ENCODE measurements at places on chromosomes 5 and 9.

DNA sequence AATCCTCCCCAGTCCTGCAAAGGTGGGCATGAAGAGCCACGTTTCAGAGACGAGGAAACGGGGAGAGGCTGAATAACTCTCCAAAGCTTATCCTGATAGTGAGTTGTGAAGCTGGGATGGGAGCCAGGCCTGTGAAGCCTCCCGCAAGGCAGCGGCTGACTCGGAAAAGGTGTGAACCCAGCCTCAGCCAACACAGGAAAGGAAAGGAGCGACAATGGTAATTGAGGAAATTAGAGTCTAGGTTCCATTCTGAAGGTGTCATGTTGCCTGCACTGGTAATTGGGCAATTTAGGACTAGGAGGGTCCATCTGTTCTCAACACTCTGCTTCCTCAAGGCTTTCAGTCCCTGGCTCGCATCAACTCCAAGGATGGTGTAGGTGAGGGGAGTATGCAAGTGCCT is 83.4 kb downstream of the LIFR start:
- DNase-seq: no peak

DNA sequence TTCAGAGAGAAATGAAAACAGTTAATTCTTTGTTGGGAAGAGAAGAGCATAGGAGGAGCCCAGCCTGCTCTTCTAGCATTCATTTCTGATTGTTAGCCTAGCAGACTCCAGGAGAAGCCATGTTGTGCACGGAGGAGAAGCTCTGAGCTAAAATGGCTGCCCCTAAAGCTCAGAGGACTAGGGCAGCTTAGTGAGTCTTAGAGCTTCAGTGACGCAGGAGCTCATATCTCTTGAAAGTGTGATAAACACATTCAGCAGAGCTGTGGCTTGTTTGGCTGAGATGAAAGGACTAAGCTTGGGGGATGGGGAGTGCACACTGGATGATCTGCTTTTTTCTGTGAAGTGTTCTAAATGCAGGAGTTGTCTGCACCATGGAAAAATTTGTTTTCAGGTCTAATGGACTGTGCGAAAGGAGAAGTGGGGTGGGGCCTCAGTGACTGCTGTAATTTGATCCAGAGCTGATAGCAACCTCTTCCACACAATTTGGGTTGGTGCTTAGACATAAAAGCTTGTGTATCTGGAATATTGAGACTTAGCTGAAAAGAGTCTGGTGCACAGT is 58.5 kb downstream of the ZNF462 start:
- peak; percentile 20 for DNase-seq

DNA sequence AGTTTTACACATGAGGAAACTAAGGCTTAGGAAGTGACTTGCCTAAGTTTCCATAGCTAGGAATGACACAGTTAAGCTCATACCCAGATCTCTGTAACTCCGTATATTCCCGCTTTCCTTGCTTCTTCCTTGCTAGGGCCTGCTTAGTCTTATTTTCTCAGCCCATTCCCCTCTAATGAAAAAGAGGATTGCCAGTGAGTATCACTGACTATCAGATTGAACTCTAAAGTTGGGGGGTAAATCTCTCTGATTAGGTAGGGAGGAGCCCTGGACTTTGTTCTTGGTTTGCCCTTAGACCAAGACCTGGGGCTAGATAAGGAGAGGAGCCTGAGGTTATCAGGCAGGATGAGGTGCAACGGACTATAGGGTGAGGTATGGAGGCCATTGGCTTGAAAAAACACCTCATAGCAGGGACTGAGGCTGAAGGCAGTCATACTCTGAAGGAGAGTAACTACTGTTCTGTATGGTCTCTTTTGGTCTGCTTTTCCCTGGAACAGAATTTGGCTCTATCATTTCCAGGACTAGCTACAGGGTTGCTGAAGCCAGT is 2.5 kb downstream of the TRIM32 start:
- DNase-seq: no peak

DNA sequence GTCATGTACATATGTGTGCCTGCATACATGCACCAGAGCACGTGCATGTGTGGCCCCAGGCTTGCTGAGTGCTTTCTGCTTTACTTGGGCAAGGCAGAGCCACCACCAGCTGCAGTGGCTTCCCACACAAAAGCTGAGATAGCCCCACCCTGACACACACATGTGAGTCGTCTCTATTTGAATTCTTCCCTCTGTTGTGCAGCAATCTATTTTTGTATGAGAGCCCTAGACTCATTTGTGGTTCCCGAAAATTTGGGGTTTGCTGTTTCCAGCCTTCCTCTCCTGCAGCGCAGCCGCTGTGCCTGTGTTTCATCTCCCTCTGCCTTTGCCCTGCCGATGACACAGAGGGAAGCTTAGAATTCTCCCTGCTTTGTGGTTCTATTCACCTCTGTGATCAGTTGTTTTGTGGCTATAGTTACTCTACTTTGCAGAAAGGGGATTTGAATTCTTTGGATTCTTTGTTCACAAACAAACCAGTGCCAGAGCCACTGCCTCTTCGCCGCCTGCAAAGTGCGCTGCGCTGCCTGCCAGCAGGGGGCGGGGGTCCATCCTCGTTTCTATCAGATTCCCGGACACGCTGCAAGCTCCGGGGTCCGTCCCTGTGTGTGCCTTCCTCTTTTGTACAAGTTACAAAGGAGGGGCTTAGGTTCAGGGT is 95.8 kb upstream of the DAP start:
- peak; percentile 86 for DNase-seq

DNA sequence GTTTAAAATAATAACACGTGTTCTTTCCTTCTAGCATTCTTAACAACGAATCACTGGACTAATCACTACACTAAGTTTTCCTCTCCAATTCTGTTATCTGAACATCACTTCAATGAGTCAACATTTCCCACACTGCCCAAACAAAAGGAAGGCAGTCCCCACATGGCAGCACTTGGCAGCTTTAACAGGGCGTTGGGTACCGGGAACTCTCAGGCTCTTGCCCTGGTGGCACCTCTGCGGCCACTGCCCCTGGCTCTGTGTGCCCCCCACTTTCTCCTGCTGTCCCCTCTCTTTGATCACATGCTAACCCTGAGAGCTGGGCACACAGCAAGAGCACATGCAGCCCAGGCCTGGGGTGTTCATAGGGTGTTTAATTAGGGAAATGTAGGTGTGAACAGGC is 15.7 kb downstream of the SLC6A3 start:
- no peak for DNase-seq

DNA sequence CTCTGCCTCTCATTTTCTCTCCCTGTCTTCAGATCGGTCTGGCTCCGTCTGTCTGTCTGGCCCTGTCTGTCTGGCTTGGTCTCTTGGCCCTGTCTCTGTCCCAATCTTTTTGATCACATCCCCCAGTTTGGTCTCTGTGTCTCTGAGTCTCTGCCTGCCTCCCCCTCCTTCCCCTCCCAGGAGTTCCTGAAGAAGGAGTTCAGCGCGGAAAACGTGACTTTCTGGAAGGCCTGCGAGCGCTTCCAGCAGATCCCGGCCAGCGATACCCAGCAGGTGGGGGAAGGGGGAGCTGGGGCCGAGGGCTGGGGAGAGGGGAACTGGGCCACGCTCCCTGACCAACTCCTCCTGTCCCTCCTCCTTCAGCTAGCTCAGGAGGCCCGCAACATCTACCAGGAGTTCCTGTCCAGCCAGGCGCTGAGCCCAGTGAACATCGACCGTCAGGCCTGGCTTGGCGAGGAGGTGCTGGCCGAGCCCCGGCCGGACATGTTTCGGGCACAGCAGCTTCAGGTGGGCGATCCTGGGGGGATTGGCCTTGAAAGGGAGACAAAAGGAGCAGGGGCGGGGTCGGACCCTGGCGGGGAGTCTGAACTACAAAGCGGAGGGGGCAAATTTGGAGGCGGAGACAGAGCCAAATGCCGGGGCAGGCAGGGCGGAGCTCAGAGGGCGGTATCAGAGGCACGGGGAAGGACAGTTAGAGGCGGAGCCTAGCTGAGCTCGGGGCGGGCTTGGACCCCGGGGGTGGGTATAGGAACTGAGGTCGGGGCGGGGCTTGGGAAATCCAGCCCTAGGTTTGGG is 9.0 kb downstream of the RGS14 start:
- peak; percentile 77 for DNase-seq
